ENCODE measurements at places on chromosomes 3 and 15.

DNA sequence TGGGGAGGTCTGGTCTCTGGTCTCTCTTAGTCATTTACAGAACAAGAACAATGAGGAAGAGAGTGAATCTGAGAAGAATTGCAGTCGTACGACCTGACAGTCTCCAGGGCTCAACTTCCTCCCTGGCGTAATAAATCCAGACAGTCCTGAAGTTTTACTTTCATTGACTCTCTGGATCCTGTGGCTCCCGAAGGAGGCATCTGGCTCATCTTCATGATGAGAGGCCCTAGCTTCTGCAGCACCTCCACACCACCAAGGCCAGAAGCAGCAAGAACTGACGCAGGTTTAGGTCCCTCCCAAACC lies 11.8 kb upstream of the CYFIP1 start:
- DNase-seq: no peak

DNA sequence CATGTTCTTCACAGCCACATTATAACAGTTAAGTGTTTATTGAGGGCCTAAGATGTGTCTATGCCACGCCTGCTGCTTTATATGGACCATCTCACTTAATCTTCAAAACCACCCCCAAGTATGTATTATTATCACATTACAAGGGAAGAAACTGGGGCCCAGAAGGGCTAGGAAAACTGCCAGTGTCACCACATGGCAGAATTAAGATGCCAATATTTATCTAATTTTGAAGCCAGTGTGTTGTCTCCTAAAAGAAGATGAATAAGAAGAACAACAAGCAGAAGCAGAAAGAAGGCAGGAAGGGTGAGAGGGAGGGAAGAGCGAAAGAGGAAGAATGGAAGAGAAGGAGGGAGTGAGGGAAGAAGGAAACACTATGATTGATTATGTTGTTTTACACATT lies 491.3 kb upstream of the IL12A start:
- no peak for DNase-seq

DNA sequence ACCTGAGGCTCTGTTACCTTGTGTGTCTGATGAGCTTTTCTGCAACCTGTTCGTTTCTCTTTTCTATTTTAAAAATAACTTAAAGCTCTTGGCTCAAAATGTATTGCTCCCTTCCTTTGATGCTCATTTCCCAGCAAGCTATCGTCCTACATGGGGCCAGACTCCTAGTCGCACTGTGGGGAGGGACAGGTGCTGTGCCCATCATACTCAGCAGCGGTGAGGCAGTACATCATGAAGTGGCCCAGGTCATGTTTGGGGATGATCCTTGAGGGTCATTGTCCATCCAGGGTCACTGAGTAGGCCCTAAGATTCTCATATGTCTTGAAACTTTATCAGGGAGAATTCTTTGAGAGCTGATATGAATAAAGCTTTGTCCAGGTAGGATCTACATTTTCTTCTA lies 41.1 kb downstream of the PTH1R start:
- DNase-seq: no peak

DNA sequence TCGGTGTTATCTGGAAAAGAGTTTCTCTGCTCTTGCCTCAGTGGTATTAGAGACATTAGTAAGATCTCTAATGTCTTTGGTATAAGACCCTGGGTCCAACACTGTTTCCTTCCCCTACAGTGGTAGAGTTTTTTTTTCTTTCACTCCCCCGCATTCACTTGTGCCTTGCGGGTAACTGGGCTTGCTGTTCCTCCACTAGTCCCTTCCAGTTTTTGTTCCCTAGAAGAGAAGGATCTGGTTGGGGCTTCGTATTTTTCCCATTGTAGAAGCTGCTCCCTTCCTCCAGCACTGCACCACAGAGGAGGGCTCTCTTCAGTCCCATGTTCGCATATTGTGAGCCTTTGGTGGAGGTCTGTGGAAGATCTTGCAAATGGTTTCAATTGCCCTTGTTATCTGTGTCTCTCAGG lies 13.7 kb downstream of the CTDSPL2 start:
- DNase-seq: no peak

Data from activated naive CD8-positive, alpha-beta T cell treated with anti-CD3 and anti-CD28 coated beads, Interleukin-2, amount 10 ng/mL, durations not matched to agents 7 days and 5 days (primary cell).